ENCODE measurements at places on chromosomes 2 and 18.

- DNase-seq, result no peak
Measured at GRCh38 chr2:50783111-50783510, 248.8 kb downstream of the NRXN1 start.

GRCh38 chr2:229818230-229818629 is 103.6 kb downstream of the TRIP12 start:
- DNase-seq, result no peak

DNA sequence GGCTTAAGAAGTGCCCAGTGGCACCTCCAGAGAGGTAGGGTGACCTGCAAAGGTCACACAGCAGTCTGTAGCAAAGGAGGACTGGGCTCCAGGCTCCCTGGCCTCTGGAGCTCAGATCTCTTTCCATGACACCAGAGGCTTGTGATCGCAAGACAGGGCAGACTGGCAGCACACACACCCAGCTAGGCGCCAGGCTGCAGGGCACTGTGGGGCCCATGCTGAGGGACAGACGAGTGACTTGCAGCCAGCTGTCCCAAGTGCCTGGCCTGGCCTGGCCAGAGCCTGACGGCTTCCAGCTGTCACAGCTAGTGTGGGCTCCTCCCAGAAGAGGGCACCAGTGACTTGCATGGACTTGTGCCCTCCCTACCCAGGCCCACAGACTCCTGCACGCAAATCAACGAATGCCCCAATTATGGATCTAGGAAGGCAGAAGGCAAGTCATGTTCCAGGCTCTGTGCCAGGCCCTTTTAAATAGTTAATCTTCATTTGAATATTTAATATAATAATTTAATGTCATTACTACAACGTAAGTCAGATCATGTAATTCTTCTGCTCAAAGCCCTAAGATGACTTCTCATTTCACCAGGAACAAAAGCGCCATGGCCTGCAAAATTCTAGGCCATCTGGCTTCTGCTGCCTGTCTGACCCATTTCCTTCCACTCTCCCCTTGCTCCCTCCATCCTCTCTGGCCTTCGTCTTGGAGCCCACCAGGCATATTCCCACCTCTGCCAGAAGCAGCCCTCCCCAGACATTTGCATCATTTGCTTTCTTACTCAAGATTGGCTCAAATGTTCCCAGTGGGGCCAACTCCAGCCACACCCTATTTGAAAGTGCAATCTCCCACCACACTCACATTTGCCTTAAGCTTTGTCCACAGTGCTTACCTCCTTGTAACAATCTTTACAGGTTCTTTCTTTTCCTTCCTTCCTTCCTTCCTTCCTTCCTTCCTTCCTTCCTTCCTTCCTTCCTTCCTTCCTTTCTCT is 3.7 kb upstream of the SPEG start:
- no peak for DNase-seq

- DNase-seq, result no peak
Measured at GRCh38 chr18:50926521-50926920, 41.3 kb upstream of the ELAC1 start.

GRCh38 chr2:210094787-210095186 is 76.4 kb downstream of the KANSL1L start:
- DNase-seq, result no peak

DNA sequence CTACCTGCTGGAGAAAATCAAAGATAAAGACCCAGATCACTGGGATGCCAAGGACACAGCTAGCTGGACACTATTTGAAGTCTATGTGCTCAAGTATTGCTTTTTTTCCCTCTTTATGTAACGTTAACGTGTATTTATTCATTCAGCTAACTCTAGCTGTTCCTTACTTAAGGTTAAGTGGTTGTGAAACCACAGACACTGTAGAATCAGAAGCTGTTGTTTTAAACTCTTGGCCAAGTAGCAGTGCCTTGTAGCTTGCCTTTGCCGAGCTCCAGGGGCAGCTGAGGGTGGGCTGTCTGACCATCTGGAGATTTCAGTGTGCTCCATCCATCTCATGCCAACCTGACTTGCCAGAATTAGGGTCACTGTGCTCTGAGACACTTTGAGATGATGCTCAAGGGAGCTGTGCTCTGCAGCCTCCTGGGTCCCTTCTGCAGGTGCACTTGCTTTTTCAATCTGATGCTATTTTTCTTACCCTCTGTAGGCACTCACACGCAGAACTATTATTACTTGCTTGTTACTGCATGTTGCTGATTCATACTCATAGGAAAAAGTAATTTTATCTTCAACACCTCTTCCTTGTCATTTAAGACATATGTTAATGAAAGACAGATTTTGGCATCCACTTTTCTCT is 116.2 kb downstream of the METTL8 start:
- DNase-seq, result peak; percentile 10

DNA sequence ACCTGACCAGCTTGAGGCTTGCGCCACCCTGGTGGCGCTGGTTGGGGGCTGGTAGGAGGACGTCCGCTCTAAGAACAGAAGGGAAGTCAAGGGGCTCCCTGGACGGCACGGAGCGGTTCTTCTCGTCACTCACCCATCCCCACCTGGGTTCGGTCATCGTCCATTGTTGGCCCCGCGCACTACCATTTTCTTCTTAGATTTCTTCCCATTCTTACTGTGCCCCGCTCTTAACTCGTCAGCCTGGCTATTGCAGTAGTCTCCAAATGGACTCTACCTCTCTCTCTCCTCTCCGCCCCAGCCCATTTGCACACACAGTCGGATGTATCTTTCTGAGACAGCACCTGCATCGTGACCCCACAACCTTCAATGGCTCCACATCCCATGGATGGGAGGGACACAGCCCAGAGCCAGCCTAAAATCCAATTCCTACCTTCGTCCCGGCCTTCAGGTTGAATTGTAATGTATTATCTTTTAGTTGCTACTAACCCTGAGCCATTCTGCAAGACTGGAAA is 814 bp upstream of the RAB1A start:
- no peak for DNase-seq

- DNase-seq, result no peak
Measured at GRCh38 chr2:62369541-62370202, 136.3 kb downstream of the TMEM17 start.

GRCh38 chr2:16221461-16222010 is 281.2 kb downstream of the MYCN start:
- DNase-seq, result no peak

DNA sequence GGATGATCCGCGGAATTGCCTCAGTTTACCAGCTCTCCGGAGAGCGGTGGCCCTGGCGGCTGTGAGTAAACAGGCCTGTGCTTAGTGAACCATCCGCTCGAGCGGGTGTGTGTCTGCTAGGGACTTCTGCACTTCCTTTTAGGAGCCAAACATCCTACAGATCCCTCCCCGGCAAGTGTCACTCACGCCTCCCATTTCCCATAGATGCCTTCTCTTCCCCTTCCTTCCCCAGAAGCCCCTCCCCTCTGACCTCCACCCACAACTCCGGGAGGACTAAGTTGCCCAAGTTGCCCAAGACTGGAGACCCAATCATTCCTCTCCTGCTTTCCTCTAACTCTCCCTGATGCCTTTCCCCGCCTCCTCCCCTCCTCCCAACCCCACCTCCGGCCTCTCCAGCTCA is 2.9 kb downstream of the C1QL2 start:
- no peak for DNase-seq

DNA sequence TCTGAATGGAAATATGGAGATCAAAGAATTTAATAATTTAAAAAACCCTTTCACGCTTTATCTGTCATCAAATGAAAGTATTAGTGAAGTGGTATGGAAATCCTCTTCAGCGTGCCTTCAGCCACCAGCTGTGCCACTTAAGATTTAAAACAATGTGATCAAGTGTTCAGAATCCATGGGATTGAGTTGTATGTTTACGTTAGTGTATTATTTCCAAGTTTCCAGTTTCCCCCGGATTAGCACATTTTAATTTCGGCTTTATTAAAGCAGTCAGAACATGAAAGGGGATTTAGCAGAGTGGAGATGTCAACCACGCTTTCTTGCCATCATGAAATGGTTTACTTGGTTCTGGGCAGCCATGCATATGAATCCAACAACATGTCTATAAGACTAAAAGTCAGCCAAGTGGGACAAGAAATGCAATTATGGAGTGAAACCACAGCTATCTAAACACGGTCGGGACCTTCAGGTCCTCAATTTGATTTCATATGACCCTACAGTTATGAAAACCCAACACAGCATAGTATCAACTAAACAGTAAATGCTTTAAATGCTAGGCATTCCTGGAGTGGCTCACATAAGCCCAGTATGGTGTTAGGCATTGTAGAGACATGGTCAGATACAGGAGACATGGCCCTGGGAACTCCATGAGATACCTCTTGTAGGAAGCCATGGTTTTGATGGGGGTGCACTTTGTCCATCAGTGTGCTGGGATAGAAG is 224.9 kb upstream of the EPAS1 start:
- no peak for DNase-seq

DNA sequence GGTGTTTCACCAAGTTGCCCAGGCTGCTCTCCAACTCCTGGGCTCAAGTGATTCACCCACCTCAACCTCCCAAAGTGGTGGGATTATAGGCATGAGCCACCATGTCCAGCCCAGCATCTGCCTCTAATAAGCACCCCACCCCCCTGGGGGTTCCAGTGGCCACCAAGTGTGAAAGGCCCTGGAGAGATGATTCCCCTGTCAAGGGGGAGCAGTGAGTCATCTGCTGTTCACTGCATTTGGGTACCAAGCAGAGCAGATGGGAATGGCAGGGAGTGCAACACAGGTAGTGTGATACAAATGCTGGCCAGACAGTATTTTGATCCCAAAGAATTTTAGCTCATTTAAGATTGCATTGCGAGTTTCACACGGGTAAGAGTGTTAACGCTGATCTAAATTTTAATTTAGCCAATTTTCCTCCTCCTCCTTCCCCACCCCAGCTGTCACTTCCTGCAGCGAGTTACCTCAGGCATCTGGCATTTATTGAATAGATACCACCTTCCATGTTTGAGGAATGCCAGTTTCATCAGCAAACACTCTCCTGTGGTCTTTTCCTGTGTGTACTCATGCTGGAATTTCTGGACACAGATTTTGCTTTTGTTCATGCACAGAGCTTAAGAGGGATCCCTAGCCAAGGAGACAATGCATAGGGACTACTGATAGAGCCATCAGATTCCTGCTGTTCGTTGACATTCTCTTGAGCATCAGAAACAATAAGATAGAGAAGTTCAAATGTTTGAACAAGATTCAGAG is 32.4 kb upstream of the NCK2 start:
- DNase-seq, result no peak

- DNase-seq, result no peak
Measured at GRCh38 chr18:78978349-78979055, 1.1 kb upstream of the SALL3 start.

DNA sequence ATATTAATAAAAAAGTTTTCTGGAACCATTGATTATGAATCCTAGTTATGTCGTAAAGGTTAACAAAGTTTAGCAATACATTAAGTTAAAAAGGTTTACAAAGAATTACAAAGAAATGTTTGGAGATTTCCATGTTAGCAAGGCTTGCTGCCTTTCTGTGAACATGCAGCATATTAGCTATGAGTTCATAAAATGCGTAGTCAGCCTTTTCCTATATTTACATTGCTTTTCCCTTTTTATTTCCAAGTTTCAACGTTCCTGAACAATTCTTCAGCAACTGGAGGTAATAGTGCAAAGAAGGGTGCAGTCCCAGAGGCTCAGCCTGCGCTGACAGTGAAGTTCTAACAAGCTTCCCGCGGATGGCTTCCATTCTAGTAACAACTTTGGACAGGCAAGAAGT is 51.6 kb downstream of the WDSUB1 start:
- DNase-seq, result no peak

GRCh38 chr2:239322416-239323086 is 78.3 kb downstream of the HDAC4 start:
- no peak for DNase-seq

- DNase-seq, result no peak
Measured at GRCh38 chr2:99217929-99218501, 37.0 kb downstream of the MRPL30 start.
